Globus pallidus (tissue), 1 donor: ENCODE measurements at places on chromosomes 12 and 14.

DNA sequence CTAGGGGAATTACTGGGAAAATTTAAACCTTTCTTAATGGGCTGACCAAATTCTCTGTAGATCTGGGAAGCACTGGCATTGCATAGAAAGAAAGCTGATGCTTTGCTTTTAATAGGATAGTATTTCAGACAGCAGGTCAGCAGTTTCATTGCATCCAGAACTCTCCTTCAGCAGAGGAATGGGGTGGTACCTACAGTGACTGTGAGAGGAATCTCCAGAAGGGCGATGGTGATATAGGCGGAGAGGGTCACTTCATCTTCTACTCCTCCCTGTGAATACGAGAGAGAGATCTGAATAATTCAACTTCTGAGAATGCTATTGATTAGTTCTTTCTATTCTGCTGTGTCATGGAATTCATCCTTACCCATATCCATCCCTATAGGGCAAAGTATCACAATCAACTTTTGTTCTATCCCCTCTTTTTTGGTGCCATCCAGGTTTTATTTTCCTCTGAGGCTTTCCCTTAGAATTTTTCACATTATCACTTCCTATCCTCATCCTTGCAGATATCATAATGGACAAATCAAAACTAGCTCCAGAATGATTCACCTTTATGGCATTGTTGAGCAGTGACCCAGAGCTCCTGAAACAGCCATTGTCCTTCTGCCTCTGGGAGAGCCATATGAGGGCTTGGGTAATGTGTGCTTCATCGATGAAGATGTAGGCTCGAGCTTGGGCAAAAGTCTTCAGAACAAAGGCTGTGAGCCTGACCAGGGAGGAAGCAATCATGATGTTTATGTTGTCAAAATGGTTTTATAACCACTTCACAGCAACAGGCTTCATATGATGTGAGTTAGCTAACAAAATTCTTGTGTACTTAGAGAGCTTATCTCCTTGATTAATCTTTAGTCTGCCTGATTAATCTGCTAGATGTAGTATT is 38.3 kb downstream of the A2M start:
- no peak for DNase-seq

DNA sequence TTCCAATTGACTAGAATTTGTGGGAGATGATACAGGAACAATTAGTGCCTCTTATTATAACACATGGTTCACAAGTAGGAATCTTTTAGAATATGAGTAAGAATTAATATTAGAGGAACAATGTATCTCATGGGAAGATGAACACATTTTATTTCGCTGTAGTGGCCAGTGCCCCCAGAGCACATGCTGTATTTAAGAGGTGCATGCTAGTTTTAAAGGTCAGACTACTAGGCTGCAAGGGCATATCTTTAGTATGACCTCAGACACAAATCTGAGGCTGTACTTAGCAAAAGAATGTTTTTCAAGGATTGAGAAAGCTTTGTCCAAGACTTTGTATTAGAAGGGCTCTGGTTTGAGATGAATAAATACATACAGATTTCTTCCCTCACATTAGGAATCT is 586.9 kb downstream of the CCER1 start:
- DNase-seq = no peak

GRCh38 chr12:93243689-93244513 is 133.8 kb upstream of the NUDT4 start:
- DNase-seq = no peak

GRCh38 chr12:12990700-12991468 is 9.2 kb downstream of the HEBP1 start:
- DNase-seq = no peak

GRCh38 chr12:9252256-9252655 is 44.1 kb upstream of the PZP start:
- DNase-seq = no peak

DNA sequence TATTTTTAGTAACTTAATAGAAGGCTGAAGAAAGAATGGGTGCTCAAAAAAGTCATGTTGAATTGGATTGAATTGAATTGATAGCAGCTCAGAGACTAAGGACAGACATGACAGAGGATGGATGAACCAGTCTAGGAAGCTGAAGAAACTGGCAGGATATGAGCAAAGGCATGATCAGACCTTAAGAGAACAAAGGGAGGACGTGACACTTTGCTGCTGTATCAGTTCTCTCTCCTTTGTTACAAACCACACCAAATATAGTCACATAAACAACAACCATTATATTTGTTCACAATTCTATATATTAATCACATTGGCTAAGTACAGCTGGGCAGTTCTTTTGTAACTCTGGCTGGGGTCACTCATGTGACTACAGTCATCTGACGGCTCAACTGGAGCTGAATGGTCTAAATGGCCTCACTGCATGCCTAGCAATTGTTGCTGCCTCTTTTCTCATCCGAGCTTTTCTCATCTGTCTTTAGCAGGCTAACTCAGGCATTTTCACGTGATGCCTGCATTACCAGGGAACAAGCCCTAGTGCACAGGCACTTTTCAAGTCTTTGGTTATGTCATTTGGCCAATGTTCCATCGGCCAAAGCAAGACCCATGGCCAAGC is 355.0 kb downstream of the ETNK1 start:
- DNase-seq = no peak

GRCh38 chr12:4829161-4829792 is 80.4 kb upstream of the KCNA1 start:
- DNase-seq = no peak

DNA sequence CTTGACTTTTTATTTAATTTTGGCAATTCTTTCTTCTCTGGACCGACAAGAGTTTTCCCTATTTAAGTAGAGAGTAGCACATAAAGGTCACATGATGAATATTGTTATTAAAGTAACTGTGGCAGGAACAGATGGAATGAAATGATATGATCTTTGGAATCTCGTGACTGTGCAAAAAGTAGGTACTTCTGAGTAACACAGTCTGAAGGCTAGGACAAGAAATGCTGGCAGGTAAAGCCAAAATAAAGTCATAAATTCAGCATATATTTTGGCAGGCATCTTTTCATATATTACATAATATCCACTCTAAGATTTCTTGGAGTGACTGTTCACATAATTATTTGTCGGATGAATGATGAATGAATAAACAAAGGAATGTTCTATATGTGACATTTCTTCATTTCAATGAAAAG is 121.4 kb downstream of the EFCAB11 start:
- no peak for DNase-seq

- no peak for DNase-seq
These were observed 20.1 kb downstream of the FAM181A start for GRCh38 chr14:93947282-93947681.

DNA sequence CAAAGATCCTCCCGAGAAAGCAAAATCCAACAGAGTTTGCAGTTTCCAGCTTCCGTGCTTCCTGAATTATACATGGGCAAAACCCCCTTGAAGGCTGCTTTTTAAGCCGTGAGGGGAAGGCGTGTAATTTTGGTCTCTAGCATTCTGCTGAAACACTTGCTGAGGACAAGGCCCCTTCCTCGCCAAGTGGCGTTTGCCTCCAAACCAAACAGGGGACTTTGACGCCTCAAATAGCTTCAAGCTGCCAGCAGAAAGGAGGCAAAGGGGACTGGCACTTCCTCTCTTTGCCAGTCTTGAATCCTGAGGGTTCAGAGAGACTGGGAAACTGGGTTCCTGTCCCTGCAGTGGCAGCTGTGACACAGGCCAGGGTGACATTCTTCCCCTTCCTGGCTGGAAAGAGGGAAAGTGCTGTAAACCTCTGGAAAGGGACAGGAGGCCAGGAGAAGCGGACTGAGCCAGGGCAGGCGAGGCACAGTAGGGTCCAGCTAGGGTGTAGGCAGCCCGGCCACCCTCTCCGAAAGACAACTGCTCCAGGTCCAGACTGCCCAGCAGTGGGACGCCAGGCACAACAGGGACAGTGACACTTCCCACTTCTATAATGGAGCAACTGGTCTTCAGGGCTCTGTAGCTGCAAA is 96.2 kb upstream of the MED13L start:
- DNase-seq = no peak

GRCh38 chr14:53896726-53897125 is 59.9 kb downstream of the BMP4 start:
- no peak for DNase-seq
